ENCODE measurements at places on chromosomes 1 and 21.

GRCh38 chr21:38148046-38148445, 108.7 kb upstream of the KCNJ15 start:
- no peak for DNase-seq

DNA sequence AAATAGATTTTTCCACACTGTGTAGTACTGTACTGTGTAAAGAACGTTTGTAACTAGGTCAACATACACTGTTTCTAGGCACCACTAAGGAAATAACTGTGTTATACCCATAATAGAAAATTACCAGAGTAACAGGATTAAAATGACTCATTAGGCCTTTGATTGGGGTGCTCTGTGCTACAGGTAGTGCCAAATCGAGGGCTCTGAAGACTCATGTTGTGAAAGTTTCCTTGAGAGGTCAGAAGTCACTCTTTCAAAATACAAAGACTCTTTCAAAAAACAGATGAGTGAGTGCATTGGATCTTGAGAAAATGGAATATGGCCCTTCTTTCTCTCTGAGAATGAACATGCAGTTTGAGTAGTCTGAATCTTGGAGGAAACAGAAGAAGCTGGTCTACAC, 143.0 kb downstream of the MRPL39 start:
- DNase-seq: no peak

DNA sequence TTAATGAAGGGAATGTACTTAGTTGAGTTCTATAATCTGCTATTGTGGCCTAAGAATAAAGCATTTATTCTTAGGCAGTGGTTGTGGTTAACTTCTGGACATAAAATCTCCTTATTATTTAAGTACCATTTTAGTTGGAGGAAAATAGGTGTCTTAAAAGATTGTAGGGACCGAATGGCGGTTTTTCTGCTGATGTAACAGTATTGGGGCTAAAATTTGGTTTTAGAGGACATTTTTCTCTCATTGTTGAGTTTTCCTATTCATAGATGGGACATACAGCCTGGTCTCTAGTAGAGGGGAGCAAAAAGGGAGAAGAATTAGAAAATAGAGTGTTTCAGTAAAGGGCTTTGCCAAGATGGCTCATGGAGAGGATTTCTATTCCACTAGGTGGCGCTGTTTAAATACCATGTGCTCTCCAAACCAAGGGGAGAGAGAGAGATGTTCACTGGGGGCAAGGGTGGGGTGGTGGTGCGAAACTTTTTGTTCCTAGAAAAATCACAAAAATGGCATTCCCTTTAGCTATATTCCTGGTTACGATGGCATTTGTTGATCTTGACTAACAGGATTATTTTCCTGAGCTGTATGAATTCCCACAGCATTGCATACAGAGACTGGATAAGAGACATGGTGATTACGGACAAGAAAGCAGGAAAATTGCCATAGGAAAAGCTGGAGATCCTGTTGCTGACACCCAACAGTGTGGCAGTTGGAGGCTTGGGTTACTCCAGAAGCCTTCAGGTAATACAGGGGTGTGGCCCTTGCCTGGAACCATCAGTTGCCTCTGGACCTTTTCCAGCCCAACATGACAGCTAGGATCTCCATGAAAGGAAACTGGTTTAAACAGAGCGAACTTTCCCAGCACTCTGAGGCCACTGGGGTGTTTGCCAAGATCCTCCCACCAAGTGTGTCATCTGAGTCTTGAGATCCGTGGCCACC, 18.2 kb upstream of the FCGR2A start:
- peak; percentile 18 for DNase-seq

GRCh38 chr21:32411350-32412161, 950 bp upstream of the EVA1C start:
- DNase-seq: peak; percentile 33

DNA sequence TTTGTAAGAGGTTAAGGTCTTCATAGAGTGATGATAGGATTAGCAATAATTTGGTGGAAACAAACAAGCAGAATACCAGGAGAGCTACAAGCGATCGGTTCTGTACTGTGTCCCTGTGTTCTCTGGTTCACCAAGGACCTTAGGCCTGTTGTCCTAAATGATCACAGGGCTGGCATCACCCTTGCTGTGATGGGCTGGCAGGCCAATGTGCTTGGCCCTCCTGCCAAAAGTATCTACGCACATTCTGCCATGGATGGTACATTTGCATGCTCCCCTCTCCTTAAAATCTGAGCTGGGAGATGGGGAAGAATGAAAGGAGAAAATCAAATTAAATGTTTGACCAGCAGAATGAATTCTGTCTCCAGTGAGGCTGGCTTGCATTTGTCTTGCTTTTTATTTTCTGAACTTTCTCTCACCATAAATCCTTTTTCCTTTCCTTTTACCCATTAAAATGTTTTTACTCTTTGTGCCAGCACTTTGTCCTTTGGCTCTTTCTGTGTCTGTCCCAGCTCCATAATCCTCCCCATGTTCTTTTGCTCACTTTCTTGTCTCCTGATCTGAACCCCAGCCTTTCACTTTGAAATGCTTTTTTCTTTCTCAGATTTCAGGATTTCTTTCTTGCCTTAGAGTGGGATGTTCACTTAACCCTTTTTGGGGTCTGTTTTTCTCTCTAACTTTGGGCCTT, 51.7 kb downstream of the PBX1 start:
- no peak for DNase-seq

DNA sequence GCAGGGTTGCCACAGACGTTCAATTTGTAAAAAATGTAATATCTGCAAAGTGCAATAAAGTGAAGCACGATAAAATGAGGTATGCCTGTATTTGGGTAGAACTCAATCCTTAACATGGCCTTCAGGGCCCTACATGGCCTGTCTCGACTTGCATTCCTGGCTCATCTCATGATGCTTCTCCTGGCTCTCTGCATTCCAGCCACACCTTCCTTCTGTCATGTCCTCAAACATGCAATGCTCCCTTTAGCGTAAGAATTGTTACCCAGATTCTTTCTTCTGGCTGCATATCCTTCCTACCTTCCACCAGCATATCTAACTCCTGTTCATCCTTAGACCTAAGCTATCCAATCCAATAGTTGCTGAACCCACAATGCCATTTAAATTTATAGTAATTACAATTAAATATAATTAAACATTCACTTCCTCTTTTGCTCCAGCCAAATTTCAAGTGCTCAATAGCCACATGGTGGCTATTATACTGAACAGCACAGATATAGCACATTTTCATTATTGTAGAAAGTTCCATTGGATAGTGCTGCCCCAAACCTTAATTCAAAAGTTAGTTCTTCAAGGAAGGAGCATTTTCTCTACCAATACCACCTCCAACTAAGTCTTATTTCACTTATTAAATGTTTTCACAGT, 32.6 kb downstream of the FGGY start:
- DNase-seq: no peak

DNA sequence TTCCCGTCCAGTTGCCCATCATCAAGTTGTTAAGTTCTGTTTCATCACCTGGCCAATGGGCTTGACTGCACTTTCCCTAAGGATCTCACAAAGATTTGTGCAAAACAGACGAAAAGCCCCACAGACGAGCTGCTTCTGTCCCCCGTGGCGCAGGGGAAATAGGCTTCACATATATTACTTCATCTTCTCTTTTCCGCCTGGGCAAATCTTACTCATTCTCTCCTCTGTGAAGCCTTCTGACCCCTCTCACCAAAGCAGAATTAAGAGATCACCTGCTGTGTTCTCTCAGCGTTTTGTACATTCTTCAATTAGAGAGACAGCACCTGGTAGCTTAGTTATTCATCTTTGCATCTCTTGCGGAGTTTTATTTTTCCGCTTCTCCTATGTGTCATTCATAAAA, 129.8 kb downstream of the IGSF21 start:
- no peak for DNase-seq

GRCh38 chr1:52166996-52167753, 25.3 kb downstream of the ZFYVE9 start:
- no peak for DNase-seq

DNA sequence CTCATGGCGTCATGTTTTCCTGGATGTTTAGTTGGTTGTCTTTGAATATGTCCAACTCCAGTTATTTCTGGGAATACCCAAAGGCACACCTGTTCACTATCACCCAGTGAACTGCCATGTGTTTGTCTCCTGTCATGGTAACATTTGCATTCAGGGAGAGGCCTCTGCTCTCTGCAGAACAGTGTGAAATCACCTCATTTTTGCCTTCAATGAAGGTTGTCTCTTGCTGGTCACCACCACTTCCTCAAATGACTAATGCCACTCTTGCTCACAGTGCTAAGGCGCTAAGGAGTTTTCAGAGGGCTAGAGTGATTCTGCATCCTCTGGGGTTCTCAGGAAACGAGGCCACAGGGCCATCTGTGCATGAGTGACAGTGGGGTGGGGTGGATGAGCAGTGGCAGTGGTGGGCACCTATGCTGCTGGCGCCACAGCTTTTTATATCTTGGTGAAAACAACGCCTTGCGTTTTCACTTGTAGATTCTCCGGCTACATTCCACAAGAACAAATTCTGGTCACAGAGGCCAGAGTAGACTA, 60.0 kb upstream of the ATP5PO start:
- no peak for DNase-seq

- no peak for DNase-seq
Measured at GRCh38 chr1:104100115-104100514, 350.4 kb downstream of the AMY1C start.

DNA sequence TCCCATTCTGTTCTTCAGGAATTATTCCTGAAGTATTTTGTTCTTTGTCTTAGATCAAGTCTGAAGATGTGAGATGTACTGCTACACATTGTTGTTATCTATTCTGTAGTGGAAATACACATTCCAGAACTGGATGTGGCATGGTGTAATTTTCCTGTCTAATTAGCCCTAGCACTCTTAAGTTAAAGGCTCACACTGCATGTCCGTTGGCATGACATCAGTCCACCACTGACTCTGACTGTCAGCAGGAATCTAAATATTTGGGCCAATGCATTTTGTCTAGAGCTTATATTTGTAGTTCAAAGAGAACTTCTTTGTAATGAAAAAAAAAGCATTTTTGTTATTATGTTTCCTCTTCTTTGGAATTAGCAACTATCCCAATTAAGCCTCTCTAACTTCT, 201.0 kb downstream of the S1PR1 start:
- no peak for DNase-seq

DNA sequence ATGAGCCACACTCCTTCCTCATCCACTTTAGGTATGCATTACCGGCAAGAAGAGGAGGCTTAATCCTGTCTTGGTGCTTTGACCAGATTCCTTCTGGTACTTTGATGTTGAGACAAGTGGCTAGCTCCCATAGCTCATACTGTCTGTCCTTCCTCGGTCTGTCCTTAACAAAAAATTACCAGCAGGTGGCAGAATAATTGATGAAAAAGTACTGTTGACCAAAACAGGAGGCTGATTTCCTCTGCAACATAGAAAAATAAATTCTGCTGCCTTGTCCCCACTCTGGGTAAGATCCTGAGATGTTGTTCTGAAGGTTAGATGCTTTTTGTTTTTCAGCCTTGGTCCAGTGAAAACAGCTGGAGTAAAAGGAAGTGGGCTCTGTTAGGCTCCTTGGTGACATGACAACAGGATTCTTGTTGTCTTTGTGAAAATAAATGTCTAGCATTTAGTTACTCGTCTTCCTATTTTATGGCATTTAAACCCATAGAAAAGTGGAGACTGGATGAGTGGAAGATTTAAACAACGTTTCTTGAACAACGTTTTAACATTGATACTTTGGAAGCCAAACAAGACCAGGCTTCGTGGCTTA, 11.2 kb upstream of the HJV start:
- peak; percentile 58 for DNase-seq

- DNase-seq: peak; percentile 56
Measured at GRCh38 chr1:7783178-7783711, 846 bp upstream of the PER3 start.

DNA sequence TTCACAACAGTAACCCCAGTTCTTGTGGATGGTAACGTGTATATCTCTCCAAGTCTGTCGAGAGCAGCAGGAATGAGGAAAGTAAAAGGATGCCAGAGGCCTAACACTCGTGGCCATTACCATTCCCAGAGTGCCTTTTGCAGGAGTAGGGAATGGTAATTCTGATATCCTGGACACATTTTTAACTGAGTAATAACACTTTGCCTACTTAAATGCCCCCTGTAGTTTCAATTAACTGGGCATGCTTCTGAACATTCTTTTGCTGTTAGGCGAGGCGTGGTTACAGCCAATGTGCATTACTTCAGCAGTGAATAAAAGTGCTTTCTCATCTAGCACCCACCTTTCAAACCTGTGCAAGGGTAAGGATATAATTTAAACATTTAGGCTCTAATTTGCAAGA, 258.5 kb upstream of the ADGRL2 start:
- DNase-seq: no peak

DNA sequence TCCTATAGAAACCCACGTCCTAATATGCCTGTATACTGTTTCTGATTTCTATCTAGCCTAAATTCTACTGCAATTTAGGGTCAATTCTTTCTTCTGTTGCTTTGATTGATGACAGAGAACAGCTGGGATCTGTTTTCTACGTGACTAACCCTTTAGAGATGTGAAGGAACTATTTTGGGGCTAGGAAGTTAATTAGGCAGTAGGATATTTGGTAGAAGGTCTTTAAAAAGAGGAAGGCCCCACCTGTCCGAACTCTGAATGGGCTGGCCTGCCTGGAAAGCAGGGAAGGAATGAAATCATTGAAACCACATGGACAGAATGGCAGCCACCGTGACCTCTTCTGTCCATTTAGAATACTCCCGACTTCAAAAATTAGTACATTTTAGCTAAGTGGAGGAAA, 21.0 kb downstream of the EIF2D start:
- no peak for DNase-seq

GRCh38 chr1:3360646-3361257, 93.7 kb upstream of the ARHGEF16 start:
- DNase-seq: no peak

- no peak for DNase-seq
Measured at GRCh38 chr1:195898924-195899323, 709.3 kb downstream of the KCNT2 start.

DNA sequence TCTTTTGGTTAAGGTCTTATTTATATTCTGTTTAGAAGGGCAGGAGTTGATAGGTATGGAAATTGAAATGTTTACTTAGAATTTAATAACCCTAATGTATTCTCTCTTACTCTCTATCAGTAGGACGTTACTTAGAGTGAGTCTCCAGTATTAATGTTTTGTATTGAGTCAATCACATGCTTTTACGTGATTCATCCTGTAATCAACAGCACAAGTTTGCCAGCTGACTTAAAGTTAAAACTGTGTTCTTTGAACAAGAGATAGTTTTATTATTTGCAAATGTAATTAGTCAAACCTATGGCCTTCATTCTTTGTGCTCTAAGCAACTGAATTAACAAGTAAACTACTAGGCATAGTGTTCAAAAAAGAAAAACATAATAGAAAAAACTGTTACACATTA, 57.3 kb downstream of the PKN2 start:
- no peak for DNase-seq

DNA sequence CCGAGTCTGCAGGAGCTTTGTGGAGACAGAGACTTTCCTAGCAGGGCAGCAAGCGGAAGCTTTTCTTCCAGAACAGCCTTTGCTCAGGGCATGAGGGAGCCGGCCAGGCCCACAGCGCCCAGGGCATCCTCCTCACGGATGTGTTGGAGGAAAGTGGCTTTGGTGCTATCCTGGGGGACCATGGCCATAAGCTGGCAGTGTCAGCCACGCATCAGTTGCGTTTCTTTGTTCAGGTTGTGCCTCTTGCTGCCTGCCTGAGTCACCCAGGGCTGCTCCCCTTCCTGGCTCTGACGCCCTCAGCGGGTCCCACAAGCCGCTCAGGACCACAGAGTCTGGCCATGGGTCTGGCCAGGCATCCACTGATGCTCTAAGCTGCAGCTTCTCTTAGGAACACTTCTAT, 39.6 kb upstream of the PRSS38 start:
- DNase-seq: no peak

Data from NCI-H2227 treated with DMSO at 0.1 percent for 48 hours (cell line).